CD4-positive, CD25-positive, alpha-beta regulatory T cell (primary cell): ENCODE measurements at places on chromosomes 11 and 22.
A peak's percentile ranks its signal among the peaks of the same experiment; 100 is the strongest.

DNA sequence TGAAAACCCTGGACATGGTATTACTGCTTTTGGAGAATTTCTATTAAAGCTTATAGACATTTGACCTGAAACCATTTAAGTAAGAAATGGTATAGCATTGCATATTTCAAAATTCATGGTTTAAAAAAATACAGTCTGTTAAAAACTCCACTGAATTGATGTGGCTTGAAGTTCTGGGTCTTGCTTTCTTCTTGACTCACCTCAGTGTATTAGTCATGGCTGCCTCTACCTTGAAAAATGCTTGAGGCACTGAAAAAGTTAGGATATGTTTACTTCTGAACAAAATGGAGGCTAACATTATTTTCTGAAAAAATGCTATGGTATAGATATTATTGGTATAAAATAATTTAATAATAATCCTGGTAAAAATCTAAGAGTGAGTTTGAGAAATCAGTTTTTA, 349.2 kb downstream of the AASDHPPT start:
- DNase-seq = no peak

DNA sequence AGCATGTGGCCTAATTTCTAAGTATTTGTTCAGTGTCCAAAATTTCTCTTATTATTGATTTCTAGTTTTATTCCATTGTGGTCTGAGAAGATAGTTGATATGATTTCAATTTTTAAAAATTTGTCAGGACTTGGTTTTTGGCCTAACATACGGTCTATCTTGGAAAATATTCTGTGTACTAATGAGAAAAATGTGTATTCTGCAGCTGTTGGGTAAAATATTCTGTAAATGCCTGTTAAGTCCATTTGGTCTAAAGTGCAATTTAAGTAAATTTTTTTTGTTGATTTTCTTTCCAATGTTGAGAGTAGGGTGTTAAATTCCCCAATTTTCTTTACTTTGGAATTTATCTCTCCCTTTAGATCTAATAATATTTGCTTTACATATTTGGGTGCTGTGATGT, 78.3 kb downstream of the TECTA start:
- DNase-seq = no peak

DNA sequence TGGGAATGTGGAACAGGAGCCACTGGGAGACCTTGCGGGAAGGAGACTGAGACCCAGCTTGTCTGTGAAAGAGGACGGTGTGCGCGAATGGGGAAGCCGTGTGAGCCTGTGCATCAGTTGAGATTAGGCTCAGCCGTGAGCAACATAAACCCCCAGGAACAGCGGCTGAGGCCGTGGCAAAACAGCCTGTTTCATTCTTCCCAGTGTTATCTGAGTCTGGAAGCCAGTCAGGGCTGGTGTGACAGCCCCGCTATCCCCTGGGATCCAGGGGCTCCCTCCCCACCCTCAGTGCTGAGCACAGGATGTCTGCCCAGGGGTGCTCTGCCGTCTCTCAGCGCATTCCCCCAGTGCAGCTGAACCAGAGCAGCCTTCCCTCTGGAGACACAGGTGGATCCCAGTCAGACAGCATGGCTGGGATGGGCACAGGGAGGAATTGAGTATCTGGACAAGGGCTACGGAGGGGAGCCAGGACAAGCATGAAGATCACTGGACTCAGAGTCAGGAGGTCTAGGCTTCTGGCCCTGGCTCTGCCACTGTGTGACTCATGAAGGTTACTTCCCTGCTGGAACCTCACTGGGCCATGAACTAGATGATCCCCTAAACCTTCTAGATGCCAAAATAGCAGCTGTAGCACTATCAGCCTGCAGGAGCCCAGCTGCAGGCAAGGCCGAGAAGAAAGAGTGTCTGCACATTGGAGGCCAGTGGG, 8.6 kb downstream of the OAF start:
- DNase-seq = no peak

GRCh38 chr11:42012271-42012670, 552.8 kb upstream of the LRRC4C start:
- no peak for DNase-seq

DNA sequence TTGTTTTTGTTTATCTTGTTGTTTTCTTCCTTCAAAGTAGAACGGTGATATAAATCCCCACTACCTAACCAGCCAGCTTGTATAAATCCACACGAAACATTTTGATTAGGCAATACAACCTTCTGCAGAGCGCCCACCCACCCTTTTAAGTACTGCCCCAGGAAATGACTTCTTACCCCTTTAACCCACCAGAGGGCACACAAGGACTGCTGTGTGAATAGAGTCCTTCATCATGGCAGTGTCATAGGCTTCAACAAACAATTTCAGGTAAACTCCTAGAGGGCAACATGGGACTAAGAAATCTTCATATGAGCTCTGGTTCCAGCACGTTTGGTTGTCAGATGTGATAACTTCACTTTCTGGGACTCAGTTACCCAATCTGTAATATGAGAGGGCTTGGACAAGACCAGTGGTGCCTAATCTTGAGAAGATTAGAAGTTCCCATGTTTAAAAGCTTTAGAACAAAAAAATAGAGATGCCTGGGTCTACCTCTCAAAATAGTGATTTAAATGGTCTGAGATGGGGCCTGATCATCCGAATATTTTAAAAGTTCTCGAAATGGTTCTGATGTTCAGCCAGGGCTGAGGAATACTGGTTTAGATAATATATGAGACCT, 56.1 kb downstream of the PIWIL4 start:
- DNase-seq = peak; percentile 68

DNA sequence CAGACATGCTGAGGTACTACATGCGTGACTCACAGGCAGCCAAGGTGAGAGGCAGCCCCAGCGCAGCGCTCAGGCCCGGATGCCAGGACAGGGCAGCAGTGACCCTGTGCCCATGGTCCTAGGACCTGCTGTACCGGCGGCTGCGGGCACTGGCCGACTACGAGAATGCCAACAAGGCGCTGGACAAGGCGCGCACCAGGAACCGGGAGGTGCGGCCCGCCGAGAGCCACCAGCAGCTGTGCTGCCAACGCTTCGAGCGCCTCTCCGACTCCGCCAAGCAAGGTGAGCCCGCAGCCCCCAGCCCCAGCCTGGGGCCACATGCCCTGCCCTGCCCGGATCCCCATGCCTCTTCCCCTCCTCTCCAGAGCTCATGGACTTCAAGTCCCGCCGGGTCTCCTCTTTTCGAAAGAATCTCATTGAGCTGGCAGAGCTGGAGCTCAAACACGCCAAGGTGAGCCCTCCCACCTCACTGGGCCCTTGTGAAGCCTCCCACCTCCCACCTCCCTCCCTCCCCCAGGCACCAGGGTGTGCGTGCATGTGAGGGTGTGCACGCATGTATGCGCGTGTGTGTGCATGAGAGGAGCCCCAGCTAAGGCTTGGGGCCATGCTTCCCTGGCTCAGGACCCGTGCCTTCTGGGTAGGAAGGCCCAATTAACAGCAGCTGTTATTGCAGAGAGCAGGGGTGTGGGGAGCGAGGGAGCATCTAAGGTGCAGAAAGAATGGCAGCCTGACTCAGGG, 5.3 kb downstream of the CFL1 start:
- no peak for DNase-seq

DNA sequence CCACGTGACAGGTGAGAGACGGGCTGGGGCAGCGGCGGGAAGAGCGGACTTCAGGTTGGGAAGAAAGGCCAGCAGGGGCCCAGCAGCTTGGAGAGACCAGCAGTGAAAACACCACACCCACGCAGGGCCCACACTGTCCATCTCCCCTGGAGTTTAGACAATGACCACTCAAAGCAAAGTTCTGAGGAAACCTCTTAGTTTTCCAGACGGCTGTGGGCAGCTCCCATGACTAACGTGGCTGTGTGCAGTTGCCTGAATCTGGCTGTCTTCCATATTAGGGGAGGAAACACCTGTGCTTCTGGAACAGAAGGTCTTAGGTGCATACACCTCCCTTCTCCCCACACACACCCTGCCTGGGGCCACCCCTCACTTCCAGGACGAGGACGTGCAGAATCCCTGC, 70.6 kb upstream of the TTLL12 start:
- no peak for DNase-seq

GRCh38 chr11:120675171-120675570, 163.6 kb downstream of the GRIK4 start:
- DNase-seq = no peak

GRCh38 chr11:23406131-23406819, 546.0 kb upstream of the CCDC179 start:
- no peak for DNase-seq
